Activated CD8-positive, alpha-beta memory T cell treated with anti-CD3 and anti-CD28 coated beads, Interleukin-2, amount 10 ng/mL, durations not matched to agents 7 days and 5 days (primary cell): ENCODE measurements at places on chromosomes 1 and 21.
A peak's percentile ranks its signal among the peaks of the same experiment; 100 is the strongest.

GRCh38 chr1:99004861-99005442 is at the start of gene PLPPR5:
TSS of gene PLPPR5 (minus strand) at chr1:99004861. CDS start at chr1:99004671, 190 bp downstream.
- peaks cover 3% of the 10 kb centered on the region for H3K4me1 ChIP-seq
- DNase-seq = no peak
- H3K4me3 ChIP-seq = no peak within 1 kb of the TSS
- H3K27ac ChIP-seq = no peak within 1 kb of the TSS

DNA sequence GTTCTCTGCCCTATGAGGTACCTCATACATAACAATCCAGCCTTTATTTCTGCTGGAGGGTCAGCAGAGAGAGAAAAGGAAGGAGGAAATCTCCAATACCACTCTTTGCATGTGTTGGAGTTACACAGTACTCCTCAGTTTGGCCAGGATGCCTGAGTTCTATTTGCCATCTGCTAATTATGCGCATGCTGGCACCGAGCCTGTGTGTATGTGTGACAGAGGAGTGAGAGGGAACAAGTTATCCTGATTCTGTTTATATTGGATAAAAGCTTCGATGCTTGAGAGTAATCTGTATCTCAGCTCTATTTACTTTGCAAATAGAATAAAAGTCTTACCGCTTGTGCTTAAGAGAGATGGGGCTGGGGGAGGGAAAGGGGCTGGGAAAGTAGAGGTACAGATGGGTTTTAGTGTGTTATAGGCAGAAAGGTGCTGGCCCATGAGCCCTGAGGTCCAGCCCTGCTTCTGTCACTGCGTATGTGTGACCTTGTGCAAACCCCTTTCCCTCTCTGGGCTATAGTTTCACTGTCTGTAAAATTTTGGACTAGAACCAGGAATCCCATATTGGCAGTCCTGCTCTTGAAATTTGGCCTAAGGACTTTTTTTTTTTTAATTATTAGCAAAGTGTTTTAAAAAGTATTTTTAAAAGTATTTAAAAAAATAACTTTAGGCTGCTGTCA is 54.5 kb upstream of the PLXNA2 start:
- H3K27ac ChIP-seq = no peak overlapping the region
- no peaks in the 10 kb centered on the region for H3K36me3 ChIP-seq
- peaks cover 44% of the 10 kb centered on the region for H3K27me3 ChIP-seq
- no peak overlapping the region for H3K4me3 ChIP-seq

- no peaks in the 10 kb centered on the region for H3K36me3 ChIP-seq
- peaks cover 6% of the 10 kb centered on the region for H3K4me1 ChIP-seq
- H3K4me3 ChIP-seq = no peak overlapping the region
- no peak for DNase-seq
These were observed 57.1 kb downstream of the WNT9A start for GRCh38 chr1:227890451-227891222.

- no peak for DNase-seq
- no peak overlapping the region for H3K27ac ChIP-seq
- no peaks in the 10 kb centered on the region for H3K36me3 ChIP-seq
These were observed 148.7 kb downstream of the ZNF326 start for GRCh38 chr1:90143591-90143990.

DNA sequence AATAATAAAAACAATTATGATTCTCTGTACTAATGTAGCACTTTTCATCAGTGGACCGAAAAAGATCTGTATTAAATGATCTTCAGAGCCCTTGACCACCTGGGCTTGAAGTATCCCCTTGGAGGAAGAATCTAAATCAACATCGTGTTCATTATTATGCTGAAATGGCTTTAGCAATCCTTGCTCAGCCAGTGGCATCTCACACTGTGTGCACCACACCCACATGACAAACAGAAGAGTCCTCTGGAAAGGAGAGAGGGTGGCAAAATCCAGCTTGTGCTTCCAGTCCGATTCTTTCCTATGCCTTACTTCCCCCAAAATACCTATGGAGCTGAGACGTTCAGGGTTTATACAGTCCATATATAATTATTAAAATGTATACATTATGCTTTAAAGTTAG is 318.5 kb upstream of the RUNX1 start:
- no peaks in the 10 kb centered on the region for H3K4me1 ChIP-seq
- no peaks in the 10 kb centered on the region for H3K36me3 ChIP-seq
- H3K4me3 ChIP-seq = no peak overlapping the region
- H3K27ac ChIP-seq = no peak overlapping the region
- no peaks in the 10 kb centered on the region for H3K27me3 ChIP-seq
- DNase-seq = no peak

GRCh38 chr21:41428311-41428710 is 2.3 kb downstream of the MX1 start:
- peak overlapping the region; percentile 87 for H3K4me3 ChIP-seq
- peaks cover 81% of the 10 kb centered on the region for H3K36me3 ChIP-seq
- DNase-seq = peak; percentile 38
- peaks cover 78% of the 10 kb centered on the region for H3K4me1 ChIP-seq
- H3K27ac ChIP-seq = peak overlapping the region; percentile 100

DNA sequence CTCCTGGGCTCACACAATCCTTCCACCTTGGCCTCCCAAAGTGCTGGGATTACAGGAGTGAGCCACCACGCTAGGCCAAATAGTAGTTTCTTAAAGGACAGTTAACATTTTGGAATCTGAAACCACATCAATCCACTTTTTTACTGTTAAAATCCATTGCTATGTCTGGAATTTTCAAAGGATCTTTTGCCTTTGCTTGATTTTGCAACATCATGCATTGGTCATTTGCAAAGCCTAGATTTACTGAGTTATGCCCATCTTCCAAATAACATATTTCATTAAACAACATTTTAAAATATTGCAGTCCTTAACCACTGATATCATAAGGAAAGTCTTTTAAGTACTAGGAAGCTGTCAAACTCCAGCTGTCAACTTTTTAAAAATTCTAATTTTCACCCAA is 3.3 kb downstream of the POGZ start:
- H3K27ac ChIP-seq = no peak overlapping the region
- peaks cover 13% of the 10 kb centered on the region for H3K36me3 ChIP-seq
- no peak overlapping the region for H3K4me3 ChIP-seq
- no peak for DNase-seq
- H3K4me1 ChIP-seq = peaks cover 26% of the 10 kb centered on the region

DNA sequence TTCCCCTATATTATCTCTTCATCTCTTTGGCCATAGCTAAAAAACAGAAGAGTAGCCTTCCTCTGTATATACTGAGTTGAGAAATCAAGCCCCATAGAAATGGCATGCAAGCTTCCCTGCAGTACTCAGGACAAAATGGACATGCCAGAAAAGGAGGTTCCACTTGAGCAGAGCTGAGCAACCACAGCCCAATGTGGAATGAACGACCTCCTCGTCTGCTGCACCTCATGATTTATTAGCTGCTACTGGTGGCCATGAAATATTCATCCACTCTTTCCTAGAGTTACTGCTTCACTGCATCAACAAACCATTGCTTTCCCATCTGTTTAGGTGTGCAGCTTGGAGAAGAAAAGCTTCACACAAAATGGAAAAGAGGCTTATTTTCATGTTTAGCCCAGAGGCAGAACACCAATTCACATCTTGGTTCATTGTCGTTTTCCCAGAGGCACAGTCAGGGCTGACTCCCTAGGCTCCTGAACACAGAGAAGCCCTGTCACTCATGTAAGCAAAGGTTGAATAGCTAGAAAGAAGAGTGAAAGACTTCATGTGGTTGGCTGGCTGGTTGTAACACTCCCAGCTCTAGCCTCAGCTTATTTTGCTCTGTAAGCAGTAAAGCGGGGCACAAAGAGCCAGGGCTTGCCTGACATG is 148.0 kb downstream of the TSEN15 start:
- DNase-seq = no peak
- no peak overlapping the region for H3K27ac ChIP-seq
- H3K4me1 ChIP-seq = peaks cover 2% of the 10 kb centered on the region

GRCh38 chr1:151935154-151935553 is 25.8 kb upstream of the THEM4 start:
- peaks cover 4% of the 10 kb centered on the region for H3K27me3 ChIP-seq
- H3K36me3 ChIP-seq = no peaks in the 10 kb centered on the region
- DNase-seq = no peak
- no peak overlapping the region for H3K4me3 ChIP-seq

GRCh38 chr1:40385437-40386358 is 12.2 kb downstream of the SMAP2 start:
- peaks cover 49% of the 10 kb centered on the region for H3K36me3 ChIP-seq
- no peaks in the 10 kb centered on the region for H3K27me3 ChIP-seq
- DNase-seq = peak; percentile 77
- peak overlapping the region; percentile 98 for H3K27ac ChIP-seq
- peak overlapping the region; percentile 72 for H3K4me3 ChIP-seq

- no peak for DNase-seq
- H3K4me1 ChIP-seq = no peaks in the 10 kb centered on the region
- H3K27ac ChIP-seq = no peak overlapping the region
These were observed 83.0 kb upstream of the C8B start for GRCh38 chr1:57048856-57049255.

DNA sequence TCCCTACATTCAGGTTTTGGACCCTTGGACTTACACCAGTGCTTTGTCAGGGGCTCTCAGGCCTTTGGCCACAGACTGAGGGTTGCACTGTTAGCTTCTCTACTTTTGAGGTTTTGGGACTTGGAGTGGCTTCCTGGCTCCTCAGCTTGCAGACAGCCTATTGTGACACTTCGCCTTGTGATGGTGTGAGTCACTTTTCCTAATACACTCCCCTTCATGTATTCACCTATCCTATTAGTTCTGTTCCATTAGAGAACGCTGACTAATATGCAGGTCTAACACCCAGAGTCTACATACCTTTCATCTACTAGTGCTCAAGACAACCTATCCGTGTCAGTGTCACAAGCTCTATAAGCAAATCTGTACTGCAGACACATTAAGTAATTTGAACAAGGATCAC is 605.3 kb downstream of the KCNT2 start:
- no peak overlapping the region for H3K4me3 ChIP-seq
- H3K27me3 ChIP-seq = no peaks in the 10 kb centered on the region
- DNase-seq = no peak
- H3K27ac ChIP-seq = no peak overlapping the region
- no peaks in the 10 kb centered on the region for H3K4me1 ChIP-seq
- H3K36me3 ChIP-seq = no peaks in the 10 kb centered on the region

GRCh38 chr1:27445177-27445936 is 44.6 kb downstream of the WASF2 start:
- peaks cover 19% of the 10 kb centered on the region for H3K36me3 ChIP-seq
- H3K4me1 ChIP-seq = peaks cover 40% of the 10 kb centered on the region
- H3K27ac ChIP-seq = peak overlapping the region; percentile 83
- peak overlapping the region; percentile 4 for H3K4me3 ChIP-seq
- no peaks in the 10 kb centered on the region for H3K27me3 ChIP-seq
